IPS-NIHi11 (cell line): ENCODE measurements at places on chromosomes 11 and 22.

- DNase-seq, result peak; percentile 77
Observed at GRCh38 chr11:33996498-33997454, 54.8 kb upstream of the CAPRIN1 start.

GRCh38 chr11:96393753-96394348, 4.0 kb downstream of the JRKL start:
- peak; percentile 16 for DNase-seq

- DNase-seq, result no peak
Observed at GRCh38 chr11:35927104-35927503, 16.8 kb upstream of the LDLRAD3 start.

DNA sequence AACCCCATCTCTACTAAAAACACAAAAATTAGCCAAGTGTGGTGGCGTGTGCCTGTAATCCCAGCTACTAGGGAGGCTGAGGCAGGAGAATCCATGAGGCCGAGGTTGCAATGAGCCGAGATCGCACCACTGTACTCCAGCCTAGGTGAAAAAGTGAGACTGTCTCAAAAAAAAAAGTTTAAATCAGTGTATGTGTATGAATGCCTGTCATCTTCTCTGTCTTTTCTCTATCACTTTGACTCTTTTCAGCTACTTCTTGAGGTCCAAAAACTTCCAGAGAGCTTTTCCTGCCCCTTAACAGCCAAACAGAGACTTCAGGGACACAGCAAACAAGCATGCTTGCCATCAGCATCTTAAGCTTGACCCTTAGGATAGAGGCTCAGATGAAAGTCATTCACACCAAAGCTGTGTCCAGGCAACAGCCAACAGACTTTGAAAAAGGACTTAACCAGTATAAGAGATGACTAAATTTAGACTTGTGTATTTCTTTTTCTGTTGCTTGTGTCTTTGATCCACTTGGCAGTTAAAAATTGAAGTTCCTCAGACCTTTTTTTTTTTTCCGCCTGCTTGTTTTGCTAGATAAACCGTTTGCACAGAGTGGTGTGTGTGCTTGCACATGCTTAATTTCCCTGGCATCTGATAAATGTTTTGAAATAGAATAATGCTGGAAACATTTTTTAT, 151.9 kb downstream of the DBX1 start:
- no peak for DNase-seq

DNA sequence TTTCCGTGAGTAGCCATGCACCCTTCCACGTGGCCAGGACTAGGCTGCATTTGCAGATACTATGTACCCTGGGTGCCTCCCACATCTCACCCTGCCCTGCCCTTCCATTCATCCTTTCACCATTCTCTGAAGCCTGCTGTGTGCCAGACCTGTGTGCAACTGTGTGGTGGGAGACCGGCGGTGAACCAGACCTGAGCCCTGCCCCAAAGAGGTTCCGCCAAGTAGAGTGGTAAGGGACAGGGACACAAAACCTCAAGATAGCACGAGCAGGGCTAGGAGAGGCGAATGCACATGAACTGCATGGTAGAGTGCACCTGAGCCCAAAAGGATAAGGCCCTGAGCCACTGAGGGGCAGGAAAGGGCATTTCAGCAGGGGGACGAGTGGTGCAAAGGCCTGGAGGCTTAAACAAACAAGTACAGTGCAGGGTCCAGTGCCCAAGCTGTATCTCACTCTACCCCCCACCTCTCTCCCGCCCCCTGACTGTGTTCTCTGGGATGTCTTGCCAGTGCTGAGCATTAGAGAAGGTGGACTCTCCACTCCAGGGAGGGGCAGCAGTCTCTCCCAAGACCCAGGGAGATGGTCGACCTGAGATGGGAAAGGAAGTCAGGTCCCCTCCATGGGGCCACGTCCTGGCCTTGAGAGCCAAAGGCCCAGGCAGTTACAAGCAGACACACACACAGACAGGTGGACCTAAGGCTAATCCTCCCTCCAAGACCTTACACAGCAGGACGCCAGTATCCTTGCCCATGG, 14.1 kb upstream of the ARAP1 start:
- DNase-seq, result no peak

- no peak for DNase-seq
Observed at GRCh38 chr11:64568041-64568571, 22.9 kb upstream of the SLC22A12 start.

- DNase-seq, result no peak
Observed at GRCh38 chr22:38246692-38247091, 26.1 kb downstream of the TMEM184B start.

DNA sequence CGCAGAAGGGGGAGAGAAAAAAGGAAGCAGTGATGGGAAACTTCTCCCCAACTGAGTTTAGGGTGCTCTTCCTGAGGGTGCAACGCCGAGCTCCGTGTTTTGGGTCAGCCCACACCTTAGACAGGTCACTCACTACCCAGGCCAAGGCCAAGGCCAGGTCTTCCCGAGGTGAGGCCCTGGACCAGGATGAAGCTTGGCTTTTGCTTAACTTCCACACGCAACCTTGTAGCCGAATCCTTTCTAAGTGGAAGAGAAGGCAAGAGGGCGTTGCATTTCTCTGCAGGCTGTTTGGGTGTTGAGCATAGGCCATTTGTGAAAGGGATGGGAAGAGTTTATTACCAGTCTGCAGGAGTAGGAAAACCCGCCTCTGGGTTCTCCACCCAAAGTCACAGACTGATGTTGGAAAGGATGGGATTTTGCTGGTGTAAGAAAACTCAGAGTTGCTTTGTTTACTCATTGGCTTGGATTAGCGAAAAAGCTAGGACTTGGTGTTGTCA, 1.5 kb downstream of the KREMEN1 start:
- DNase-seq, result no peak

DNA sequence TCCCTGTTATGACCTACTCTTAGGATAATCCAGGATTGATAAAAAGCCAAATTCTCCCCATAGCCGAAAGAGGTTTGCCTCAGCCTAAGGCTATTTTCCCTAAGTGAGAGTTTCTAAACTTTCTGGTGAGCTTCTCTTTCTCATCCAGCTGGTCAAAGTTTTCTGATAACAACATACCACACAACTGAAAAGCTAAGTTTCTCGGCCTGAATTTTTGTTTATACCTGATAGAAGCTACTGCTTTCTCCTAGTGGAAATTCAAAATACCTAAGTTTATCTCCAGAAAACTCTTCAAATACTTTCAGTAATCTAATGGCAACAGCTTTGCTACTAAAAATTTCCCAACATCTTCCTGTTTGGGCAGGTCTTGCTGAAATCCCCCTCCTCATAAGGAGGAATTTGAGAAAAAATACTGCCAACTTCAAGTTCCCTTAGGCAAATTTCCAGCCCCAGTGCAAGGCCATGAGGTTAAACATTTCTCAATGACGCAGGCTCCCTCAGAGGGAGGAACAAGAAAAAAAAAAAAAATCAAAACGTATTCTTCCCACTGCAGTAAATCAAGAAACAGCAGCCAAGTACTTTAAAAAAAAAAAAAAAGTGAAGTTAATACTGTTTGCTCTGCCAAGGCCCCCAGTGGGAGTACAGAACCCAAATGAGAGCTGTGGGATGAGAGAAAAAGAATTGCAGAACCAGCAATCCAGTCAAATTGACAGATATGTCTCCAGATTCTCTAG, 127.0 kb downstream of the MRTFA start:
- DNase-seq, result no peak

- DNase-seq, result peak; percentile 76
Observed at GRCh38 chr22:37244114-37244921, at the start of gene RAC2. TSS of gene RAC2 (minus strand) at chr22:37244269. CDS start at chr22:37244148, 121 bp downstream.

DNA sequence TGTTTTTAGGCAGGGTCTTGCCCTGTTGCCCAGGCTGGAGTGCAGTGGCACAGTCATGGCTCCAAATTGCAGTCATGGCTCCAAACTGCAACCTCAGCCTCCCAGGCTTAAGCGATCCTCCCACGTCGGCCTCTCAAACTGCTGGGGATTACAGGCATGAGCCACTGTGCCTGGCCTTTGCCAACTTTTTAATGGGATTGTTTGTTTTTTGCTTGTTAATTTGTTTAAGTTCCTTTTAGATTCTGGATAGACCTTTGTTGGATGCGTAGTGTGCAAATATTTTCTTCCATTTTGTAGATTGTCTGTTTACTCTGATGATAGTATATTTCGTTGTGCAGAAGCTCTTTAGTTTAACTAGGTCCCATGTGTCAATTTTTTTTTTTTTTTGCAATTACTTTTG, 10.0 kb upstream of the SCGB1D1 start:
- no peak for DNase-seq

DNA sequence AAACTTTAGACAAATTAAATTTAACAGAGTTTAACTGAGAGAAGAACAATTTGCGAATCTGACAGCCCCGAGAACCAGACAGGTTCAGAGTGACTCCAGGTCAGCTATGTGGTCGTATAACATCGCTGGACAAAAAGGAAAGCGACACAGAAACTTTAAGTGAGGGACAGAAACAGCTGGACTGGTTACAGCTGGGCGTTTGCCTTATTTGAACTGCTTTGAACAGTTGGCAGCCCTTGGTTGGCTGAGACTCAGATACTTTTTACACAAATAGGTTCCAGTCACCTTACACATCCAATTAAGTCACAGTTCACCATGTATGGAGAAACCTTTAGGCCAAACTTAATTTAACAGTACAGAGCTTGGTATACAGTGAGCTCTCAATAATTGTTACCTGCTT, 436.9 kb downstream of the GUCY1A2 start:
- DNase-seq, result no peak

DNA sequence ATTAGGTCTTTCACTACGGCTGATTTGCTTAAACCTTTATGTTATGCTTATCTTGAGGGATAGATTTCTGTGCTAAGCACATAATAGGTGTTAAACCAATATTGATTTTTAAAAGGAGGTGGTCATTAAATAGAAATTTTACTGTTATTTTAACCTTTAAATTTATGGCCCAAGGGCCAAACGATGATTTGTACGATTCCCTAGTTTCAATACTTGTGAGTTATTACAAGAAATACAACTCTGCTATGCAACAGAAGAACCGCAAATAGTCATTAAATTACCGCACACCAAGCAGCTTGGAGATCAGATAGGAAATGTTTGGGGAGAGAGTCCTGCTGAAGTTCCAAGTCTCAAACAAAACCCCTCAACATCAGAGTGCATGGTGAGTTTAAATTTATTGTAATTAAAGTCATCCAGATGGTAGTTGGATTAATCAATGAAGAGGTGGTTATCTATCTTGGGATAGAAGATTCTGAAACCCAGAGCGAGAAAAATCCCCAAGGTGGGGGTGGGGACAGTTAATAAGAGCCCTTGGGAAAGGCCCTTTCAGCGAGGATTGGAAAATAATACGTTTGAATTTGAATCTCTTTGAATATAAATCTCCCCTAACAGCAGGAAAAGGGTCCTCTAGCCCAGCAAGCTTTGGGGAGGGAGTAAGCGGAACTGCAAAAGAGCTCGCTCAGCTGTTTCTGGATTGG, 805 bp upstream of the QSER1 start:
- DNase-seq, result no peak

DNA sequence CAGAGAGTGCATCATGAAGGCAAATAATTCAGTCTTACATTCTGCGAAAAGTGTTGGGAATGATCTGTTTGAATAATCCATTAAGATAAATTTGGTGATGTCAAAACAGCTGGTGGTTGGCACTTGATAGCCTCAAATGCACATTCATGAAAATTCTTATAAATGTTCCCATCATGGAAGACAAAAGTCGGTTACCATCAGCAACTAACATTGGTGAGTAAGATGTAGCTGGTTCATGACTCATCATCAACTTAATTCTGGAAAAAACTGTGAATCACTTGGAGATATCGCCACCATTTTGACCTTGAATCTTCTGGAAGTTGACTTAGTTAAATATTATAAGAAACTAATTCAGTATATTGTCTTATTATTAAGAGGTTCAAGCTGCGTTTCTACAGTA, 11.2 kb downstream of the CRYBB1 start:
- no peak for DNase-seq

GRCh38 chr11:76578654-76579055, 91.9 kb downstream of the LRRC32 start:
- no peak for DNase-seq

GRCh38 chr11:83437939-83438338, 151.8 kb upstream of the CCDC90B start:
- DNase-seq, result no peak

DNA sequence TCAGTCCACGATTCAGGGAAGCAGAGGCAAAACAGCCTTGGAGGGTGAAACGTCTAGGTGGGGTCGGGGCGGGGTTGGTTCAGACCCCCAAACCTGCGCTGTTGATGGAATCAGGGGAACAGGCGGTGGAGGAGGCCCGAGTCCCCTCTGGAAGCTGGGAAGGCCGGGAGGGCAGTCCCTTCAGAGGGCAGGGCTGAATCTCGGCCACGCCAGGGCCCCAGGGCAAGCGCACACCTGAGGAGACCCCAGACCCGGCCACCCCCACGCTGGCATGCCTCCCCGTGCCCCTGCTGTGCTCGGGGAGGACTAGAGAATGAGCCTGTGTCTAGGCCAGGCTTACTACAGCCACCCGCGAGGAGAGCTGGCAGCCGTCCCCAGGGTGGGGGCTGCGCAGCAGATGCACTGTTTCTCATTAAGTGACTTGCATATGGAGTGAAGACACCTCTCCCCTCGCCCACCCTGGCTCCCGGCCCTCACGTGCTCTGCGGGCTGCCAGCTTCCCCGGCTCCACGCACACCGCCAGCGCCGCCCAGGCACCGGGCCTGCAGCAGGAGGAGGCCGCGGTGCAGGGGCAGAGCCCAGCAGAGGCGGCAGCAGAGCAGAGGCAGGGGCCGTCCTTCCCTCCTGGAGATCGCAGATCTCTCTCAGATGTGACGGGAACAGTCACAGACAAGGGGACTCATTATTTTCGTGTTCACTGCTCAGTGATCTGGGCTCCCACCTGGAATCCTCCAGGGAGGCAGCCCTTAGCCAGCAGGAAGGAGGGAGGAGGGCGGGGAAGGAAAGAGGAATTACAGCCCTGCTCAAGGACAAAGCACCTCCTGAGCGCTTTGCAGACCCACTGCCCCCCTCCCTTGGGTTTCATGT, 47.1 kb upstream of the OPCML start:
- peak; percentile 57 for DNase-seq

DNA sequence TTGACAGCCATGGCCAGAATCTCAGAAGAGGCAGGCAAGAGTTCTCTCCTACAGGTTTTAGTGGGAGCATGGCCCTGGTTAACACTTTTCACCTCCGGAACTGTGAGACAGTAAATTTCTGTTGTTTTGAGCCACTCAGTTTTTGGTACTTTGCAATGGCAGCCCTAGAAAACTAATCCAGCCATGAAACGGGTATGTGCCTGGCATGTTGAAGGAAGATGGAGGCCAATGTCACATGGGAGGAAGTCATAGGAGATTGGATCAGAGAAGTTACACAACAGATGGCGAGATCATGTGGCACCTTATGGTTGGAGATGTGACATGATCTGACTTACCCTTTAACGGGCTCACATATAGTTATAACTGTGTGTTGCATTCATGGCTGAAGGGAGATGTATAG, 63.2 kb upstream of the EED start:
- DNase-seq, result no peak
